ENCODE measurements at places on chromosomes 12 and 14.

DNA sequence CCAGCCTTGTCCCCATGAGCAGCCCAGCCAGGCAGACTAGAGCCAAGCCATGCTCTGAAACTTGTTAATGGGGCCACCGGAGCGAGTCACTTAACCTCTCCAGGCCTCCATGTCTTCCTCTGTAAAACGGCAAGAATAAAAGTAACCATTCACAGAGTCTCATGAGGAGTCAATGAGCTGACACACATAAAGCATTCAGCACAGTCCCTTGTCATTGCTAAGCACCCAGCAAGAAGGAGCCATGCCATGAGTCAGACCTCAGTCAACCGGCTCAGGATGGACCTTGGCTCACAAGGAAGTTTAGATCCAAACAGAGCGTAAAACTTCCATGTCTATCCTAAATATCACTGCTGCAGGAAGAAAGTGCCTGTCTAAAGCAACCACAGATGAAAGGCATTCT, 10.6 kb downstream of the FICD start:
- no peak for DNase-seq

DNA sequence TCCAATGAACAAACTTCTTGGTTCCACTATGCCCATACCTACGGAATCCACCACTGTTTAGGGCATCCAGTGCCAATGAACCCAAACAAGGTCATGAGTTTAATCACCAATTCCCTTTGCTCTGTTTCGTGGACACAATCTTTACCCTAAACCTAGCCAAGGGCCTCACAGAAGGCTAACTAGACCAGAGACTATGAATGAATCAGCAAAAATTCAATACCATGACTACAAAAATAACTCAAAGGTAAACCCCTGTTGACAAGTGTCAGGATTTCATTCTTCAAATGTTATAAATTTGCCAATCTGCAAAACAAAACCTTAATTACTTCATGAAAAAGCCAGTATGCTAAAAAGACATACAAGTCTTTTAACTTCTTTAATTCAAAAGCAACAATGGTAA, 96.7 kb downstream of the CEP128 start:
- no peak for DNase-seq

- DNase-seq, result no peak
These were observed 61.5 kb upstream of the PLEKHG7 start for GRCh38 chr12:92641291-92641690.

GRCh38 chr14:64691376-64691775, 12.8 kb upstream of the PLEKHG3 start:
- no peak for DNase-seq

DNA sequence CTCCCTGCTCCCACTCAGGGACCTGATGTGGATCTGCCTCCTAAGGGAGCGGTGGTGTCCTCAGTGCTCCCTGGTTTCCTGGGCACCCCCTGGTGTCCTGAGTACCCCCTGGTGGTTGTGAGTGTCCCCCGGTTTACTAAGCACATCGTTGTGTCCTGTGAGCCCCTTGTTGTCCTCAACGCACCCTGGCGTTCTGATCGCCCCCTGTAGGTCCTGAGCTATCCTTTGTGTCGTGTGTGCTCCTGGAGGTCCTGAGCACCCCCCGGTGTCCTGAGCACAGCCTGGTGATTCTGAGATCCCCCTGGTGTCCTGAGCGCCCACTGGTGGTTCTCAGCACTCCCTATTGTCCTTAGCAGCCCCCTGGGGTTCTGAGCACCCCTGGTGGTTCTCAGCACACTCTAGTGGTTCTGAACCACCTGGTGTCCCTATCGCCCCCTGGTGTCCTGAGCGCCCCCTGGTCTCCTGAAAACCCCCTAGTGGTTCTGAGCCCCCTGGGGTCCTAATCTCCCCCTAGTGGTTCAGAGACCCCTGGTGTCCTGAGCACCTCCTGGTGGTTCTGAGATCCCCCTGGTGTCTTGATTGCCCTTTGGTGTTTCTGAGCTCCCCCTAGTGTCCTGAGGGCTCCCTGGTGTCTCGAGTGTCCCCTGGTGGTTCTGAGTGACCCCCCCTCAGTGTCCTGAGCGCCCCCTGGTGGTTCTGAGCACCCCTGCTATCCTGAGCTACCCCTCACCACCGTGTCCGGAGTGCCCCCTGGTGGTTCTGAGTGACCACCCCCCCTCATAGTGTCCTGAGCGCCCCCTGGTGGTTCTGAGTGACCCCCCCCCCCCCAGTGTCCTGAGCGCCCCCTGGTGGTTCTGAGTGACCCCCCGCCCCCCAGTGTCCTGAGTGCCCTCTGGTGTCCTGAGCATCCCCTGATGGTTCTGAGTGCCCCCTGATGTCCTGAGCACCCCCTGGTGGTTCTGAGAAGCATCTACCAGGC, 615.1 kb downstream of the TMEM121 start:
- DNase-seq, result no peak

DNA sequence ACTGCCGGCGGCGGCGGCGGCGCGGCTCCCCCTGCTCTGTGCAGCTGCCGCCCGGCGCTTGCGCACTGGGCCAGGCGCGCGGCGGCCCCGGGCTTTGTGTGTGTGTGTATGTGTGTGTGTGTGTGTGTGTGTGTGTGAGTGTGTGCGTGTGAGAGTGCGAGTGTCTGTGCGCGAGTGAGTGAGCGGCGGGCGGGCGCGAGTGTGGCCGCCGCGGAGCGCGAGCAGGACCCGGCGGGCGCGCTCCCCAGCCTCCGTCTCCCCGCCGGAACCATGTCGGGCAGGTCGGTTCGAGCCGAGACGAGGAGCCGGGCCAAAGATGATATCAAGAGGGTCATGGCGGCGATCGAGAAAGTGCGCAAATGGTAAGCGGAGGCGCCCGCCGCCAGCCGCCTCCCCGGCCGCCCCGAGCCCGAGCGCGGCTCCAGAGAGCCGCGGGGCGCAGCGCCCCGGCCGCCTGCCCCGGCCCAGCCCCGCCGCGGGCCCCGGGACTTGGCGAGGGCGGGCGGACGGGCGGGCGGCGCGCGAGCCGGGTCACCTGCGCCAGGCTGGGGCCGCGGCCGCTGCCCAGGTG, at the start of gene BCL7A:
BCL7A (plus strand) TSS at position 63 of the 571 bp plus-strand sequence; CDS start at position 271, 208 bp downstream.
- DNase-seq, result no peak

GRCh38 chr12:113586461-113586860, 114.8 kb upstream of the LHX5 start:
- no peak for DNase-seq

GRCh38 chr12:98149270-98149669, 366.1 kb upstream of the TMPO start:
- no peak for DNase-seq

DNA sequence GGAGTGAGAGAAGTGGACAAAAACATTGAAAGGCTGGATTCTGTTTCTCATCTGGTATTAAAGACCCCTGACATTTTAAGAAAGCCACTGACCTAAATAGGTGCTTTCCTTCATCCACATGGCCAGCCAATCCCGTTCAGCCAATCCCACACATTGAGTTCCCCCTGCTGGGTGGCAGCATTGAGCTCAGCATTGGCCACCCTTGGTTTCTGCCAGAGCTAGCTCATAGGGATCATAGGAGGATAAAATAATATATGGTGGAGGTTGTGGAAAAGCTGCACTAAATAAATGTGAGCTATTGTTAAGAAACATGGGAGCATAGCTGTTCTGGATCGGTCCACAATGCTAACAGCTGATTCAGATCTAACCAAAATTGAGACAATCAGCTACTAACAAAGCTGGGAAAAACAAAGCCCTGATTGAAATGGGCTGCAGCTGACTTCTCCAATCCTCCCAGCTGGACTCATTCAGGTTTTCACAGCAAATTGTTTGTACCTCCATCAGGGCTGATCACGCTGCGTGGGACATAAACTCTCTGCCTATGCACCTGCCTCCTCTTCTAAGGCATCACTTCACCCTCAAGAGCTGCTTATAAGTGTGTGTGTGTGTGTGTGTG, 256.5 kb downstream of the EMP1 start:
- DNase-seq, result no peak

GRCh38 chr12:56084958-56085543, 5.1 kb downstream of the ERBB3 start:
- no peak for DNase-seq

DNA sequence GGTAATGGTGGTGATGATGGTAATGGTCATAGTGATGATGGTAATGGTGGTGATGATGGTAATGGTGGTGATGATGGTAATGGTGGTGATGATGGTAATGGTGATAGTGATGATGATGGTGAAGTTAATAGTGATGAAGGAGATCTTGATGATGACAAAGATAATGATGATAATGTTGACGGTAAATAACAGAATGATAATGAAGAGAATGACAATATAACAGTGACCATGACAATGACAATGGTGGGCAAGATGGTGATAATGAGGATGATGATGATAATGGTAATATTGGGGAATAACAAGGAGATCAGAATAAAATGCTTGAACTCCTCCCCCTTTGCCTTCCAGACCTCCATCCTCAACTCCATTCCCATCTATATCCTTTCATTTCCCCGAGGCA, 233.3 kb upstream of the SFSWAP start:
- DNase-seq, result no peak
